ENCODE measurements at places on chromosomes 4 and X.

DNA sequence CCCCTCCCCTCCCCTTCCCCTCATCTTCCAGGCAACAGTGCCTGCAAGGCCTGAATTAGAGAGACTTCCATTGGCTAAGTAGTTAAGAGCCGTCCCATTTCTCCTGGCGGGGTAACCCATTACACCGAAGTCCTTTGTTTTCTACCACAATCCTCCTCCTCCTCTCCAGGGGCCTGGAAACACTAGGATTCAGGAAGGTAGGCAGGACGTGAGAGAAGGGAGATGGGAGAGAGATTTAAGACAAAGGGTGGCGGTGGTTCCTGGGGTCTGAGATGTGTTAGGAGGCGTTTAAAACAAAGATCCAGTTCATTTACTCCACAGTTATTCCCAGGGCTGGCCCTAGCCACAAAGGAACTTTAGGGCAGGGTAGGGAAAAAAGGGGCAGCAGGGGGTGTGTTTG, 28.0 kb downstream of the NYX start:
- no peak for DNase-seq

GRCh38 chr4:185598846-185599552, 63.7 kb upstream of the PDLIM3 start:
- DNase-seq, result no peak

DNA sequence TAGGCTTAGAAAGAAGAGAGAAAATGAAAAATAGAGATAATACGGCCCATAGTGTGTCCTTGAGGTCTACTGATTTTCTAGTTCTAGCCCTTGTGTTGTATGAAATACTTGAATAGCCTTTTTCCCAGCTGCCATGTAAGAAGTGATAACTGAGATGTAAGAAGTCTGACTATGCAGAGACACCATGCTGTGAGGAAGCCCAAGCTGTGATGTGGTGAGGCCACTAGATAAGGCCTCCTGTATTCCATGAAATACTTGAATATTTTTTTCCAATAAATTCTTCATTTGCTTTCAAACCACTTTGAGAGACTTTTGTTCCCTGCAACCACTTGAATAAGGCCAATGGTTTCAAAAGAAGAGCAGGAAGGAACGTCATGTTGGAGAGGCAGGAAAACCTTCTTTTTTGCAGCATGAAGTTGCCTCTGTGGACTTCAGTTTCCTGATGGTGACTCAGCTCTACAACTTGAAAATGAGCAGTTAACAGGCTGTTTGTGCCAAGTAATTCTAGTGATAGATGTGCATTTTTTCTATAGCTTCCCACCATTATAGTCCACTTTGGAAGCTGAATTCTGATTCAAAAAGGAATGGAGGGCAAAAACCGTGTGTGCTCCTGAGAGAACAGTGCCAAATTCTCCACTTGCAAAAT, 25.5 kb upstream of the FAM9C start:
- DNase-seq, result no peak

DNA sequence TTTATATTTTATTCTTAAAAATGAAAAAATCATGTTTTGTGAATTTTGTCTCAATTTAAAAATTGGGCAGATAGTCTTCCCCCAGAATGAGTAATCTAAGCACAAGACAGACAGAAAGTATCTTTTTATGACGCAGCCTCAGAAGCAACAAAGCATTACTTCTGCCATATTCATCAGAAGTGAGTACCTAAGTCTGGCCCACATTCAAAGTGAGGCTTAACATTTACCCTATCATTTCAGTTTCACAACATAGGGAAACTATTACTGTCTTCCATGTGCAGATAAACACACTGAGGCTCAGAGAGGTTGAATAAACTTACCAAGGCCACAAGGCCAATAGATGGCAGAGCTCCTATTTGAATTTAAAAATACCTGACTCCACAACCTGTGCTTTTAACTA, 4.4 kb upstream of the PRDX4 start:
- no peak for DNase-seq

- no peak for DNase-seq
Observed at GRCh38 chr4:115687052-115687755, 573.8 kb upstream of the NDST4 start.

DNA sequence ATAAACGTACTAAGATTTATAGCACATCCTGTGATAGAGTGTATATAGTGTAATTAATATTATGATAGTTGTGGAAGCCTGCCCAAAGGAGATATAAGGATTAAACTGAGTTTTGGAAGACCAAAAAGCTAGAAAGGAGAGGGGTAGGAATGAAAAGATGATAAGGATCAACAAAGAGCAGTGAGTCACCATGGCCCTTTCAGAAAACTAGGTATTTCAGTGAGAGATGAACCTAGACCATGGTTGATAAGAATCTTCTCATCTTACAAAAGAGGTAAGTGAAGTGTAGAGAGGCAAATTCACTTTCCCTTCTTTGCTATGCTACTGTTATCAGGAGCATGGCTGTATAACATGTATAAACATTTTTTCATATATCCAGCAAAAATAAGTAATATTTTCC, 133.8 kb upstream of the PLAC1 start:
- DNase-seq, result no peak

Data from SK-N-DZ (cell line).